B cell (primary cell): ENCODE measurements at places on chromosomes 16 and 17. TPM values are rescaled to one million over a fixed set of nuclear protein-coding genes. Genes with fewer than 3 reads are reported as not detected.

Gene MBTD1
- total RNA-seq = 39.7 and 44.7 TPM in 2 replicates

Gene ADGRG1
- 0.20 and 0.78 TPM in 2 replicates for total RNA-seq

Gene CHST5
- total RNA-seq = 0.56 and 0.99 TPM in 2 replicates

Gene RAPGEFL1
- 5.4 and 5.6 TPM in 2 replicates for total RNA-seq

DNA sequence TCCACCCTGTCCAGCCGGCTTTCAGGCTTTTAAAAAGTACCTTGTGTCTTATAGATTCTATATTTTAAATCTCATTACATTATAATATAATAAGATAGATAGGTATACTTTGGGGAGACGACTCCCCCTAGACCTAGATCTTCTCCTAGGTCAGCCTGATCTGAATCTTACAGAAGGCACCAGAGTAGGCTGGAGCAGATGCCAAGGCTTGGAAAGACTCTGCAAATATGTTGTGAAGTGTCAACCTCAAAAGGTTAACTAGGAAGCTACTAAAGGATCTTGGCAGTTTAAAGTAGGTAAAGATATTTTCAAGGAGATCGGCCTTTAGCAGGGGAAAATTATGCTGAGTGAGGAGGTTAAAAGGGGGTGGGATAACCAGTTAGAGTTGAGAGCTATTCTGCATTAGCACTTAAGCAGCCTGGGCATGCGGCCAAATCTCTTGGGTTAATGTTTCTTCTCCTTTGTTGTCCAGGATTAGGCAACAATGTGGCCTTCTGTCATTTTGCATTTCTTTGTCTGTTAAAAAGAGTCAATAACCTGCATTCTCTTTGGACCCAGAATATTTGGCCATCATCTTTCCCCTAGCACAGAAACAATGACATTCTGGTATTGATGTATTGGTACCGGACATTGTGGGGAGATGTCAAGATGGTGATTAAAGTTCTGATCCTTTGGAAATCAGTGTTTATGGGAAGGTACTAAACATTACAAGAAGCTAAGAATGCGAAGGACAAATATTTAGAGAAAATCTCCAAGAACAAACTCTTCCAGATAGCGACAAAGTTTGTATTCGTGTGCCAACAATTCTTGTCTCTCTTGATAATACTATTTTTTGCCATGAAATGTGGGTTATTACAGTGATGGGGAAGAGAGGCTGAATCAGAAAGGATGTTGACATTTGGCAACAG is 51.2 kb upstream of the DHX40 start:
- H3K4me3 ChIP-seq = no peak overlapping the region
- H3K27me3 ChIP-seq = no peaks in the 10 kb centered on the region
- no peaks in the 10 kb centered on the region for H3K4me1 ChIP-seq
- DNase-seq = no peak
- no peaks in the 10 kb centered on the region for H3K36me3 ChIP-seq
- H3K27ac ChIP-seq = no peak overlapping the region

DNA sequence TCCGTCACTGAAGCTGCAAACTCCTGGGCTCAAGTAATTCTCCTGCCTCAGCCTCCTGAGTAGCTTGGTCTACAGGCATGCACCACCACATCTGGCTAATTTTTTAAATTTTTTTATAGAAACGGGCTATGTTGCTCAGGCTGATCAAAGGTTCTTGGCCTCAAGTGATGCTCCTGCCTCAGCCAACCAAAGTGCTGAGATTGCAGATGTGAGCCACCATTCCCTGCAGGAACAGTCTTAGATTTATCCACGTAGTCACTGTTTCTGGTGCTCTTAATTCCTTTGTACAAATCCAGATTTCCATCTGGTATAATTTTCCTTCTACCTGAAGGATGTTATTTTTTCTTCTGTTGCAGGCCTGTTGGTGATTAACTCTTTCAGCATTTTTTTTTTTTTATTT is 13.0 kb downstream of the SLC26A11 start:
- DNase-seq = no peak
- H3K27ac ChIP-seq = no peak overlapping the region
- no peaks in the 10 kb centered on the region for H3K27me3 ChIP-seq
- no peaks in the 10 kb centered on the region for H3K36me3 ChIP-seq
- no peak overlapping the region for H3K4me3 ChIP-seq

- H3K27ac ChIP-seq = no peak overlapping the region
- no peaks in the 10 kb centered on the region for H3K36me3 ChIP-seq
These were observed 22.5 kb upstream of the DYNLL2 start for GRCh38 chr17:58060596-58061191.

GRCh38 chr17:64457156-64457555 is 8.2 kb downstream of the MILR1 start:
- no peaks in the 10 kb centered on the region for H3K27me3 ChIP-seq
- peaks cover 33% of the 10 kb centered on the region for H3K36me3 ChIP-seq
- H3K4me1 ChIP-seq = peaks cover 54% of the 10 kb centered on the region
- peak; percentile 16 for DNase-seq
- H3K27ac ChIP-seq = peak overlapping the region; percentile 68

- DNase-seq = no peak
- no peaks in the 10 kb centered on the region for H3K27me3 ChIP-seq
- H3K27ac ChIP-seq = no peak overlapping the region
These were observed 74.7 kb upstream of the GNAO1 start for GRCh38 chr16:56116577-56116964.

- H3K27ac ChIP-seq = no peak overlapping the region
- no peaks in the 10 kb centered on the region for H3K36me3 ChIP-seq
- no peaks in the 10 kb centered on the region for H3K4me1 ChIP-seq
- H3K4me3 ChIP-seq = no peak overlapping the region
- H3K27me3 ChIP-seq = no peaks in the 10 kb centered on the region
These were observed 86.0 kb upstream of the KIF2B start for GRCh38 chr17:53736516-53737240.

DNA sequence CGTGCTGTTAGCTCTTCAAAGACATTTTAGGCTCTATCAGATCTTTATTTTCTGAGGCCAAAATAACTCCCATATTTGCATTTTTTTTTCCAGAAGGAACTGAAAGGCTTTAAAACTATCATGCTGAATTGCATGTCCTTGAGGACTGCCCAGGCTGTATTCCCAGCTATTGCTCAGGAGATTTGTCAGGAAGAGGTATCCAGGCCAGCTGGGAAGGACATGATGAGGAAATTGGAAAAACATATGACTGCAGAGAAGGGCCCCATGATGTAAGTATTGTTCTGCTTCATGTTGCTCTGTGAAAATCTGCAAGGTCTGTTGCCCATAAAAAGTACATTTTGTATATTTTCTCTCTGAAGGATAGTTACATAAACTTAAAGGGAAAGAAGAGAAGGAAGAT is 5.7 kb downstream of the CDC6 start:
- H3K4me3 ChIP-seq = no peak overlapping the region
- no peaks in the 10 kb centered on the region for H3K36me3 ChIP-seq
- no peaks in the 10 kb centered on the region for H3K4me1 ChIP-seq
- H3K27me3 ChIP-seq = no peaks in the 10 kb centered on the region
- H3K27ac ChIP-seq = no peak overlapping the region

DNA sequence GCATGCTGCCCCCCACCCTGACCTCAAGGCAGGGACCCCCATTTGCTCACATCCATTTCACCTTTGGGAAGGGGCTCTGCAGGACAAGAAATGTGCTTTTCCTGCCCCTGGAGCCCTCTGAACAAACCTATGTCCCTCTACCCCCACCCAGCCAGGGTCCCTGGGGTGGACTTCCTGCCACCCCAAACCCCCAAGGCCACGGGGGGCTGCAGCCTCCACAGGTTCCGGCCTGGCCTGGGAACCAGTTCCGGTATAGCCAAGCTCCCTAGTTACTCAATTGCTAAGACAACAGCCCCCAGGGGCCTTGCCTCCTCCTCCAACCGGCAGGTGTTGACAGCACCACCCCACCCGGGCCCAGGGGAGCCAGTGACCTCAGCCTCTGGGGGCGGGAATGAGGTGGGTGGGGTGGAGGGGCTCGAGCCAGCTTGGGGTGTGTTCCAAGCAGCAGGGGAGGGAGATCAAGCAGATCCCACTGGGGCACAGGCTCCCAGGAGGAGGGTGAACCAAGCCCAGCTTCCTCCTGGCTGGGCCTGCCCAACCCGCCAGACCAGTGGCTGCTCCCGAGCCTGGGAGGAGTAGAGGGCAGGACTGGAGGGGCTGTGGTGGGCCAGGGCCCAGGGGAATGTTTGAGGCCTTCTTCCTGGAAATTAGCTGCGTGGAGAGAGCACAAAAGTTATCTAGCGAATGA is 6.6 kb downstream of the PNMT start:
- peak; percentile 54 for DNase-seq
- no peak overlapping the region for H3K4me3 ChIP-seq
- H3K27ac ChIP-seq = peak overlapping the region; percentile 65
- peaks cover 70% of the 10 kb centered on the region for H3K4me1 ChIP-seq
- H3K36me3 ChIP-seq = peaks cover 5% of the 10 kb centered on the region
- no peaks in the 10 kb centered on the region for H3K27me3 ChIP-seq

DNA sequence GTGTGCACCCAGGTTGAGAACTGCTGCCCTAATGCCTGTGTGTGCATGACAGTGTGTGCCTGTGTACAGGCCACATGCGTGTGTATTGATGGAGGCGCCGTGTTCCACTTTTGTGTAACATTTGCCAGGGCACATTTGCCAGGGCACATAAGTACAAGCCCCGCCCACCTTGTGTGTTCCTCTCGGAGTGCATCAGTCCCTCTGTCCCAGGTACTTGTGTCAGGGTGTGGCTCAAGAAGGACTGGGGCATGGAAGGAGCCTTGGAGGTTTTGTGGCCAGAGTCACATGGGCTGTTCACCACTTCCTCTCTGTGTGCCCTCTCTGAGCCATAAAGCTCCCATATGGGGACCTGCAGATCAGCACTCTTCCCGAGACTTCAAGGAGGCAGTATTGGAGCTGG is 73.9 kb downstream of the MRM1 start:
- DNase-seq = no peak
- H3K4me1 ChIP-seq = no peaks in the 10 kb centered on the region
- H3K27ac ChIP-seq = no peak overlapping the region
- H3K27me3 ChIP-seq = no peaks in the 10 kb centered on the region

- DNase-seq = no peak
- no peak overlapping the region for H3K27ac ChIP-seq
- no peaks in the 10 kb centered on the region for H3K36me3 ChIP-seq
These were observed 4.1 kb upstream of the WDR24 start for GRCh38 chr16:694187-694862.

DNA sequence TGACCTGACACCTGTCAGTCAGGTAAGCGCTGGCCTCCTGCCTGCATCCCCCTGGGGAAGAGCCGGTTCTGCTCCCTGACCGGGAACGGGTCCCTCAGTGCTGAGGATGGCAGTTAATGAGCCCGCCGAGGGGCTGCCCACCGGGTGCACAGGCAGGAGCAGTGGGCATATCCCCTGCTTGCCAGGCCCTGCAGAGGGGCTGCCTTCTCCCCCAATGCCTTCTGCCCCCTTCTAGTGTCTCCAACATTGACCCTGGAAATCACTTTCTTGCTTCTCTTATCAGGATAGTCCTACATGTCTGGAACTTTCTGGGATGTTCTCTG is 388.5 kb downstream of the SEC14L1 start:
- H3K4me1 ChIP-seq = peaks cover 14% of the 10 kb centered on the region
- no peak for DNase-seq
- no peak overlapping the region for H3K27ac ChIP-seq
- no peaks in the 10 kb centered on the region for H3K36me3 ChIP-seq

GRCh38 chr16:28532940-28533647 is 5.7 kb downstream of the NUPR1 start:
- no peaks in the 10 kb centered on the region for H3K36me3 ChIP-seq
- H3K27me3 ChIP-seq = no peaks in the 10 kb centered on the region
- no peak overlapping the region for H3K4me3 ChIP-seq
- no peak for DNase-seq
- H3K4me1 ChIP-seq = no peaks in the 10 kb centered on the region

DNA sequence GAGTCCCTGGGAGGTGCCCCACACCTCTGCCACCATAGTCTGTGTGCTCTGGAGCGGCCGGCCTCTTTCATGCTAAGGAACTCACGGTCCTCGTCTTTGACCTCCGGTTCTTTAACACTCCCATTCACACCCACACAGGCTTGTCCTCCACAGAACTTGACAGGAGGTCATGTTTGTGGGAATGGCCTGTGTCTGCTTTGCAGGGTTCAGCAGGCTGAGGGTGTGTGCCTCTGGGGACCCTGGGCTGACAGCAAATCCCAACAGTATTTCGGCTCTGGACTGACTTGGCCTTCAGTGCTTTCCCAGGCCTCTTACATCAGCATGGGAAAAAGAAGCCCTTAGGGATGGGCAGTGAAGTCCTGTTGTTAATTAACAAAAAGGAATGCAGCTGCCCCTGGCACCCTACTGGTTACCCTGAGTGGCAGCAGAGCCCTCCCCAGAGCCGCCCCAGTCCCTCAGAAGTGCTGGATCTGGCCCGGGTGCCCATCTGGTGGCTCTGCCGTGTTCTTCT is 35.4 kb upstream of the ADORA2B start:
- no peak for DNase-seq
- H3K36me3 ChIP-seq = no peaks in the 10 kb centered on the region
- no peak overlapping the region for H3K4me3 ChIP-seq
- H3K27ac ChIP-seq = no peak overlapping the region
- H3K4me1 ChIP-seq = no peaks in the 10 kb centered on the region

- H3K27ac ChIP-seq = no peak overlapping the region
- H3K4me1 ChIP-seq = peaks cover 8% of the 10 kb centered on the region
- no peak for DNase-seq
- no peak overlapping the region for H3K4me3 ChIP-seq
- H3K27me3 ChIP-seq = no peaks in the 10 kb centered on the region
These were observed 101.2 kb downstream of the PHKB start for GRCh38 chr16:47562366-47562765.

DNA sequence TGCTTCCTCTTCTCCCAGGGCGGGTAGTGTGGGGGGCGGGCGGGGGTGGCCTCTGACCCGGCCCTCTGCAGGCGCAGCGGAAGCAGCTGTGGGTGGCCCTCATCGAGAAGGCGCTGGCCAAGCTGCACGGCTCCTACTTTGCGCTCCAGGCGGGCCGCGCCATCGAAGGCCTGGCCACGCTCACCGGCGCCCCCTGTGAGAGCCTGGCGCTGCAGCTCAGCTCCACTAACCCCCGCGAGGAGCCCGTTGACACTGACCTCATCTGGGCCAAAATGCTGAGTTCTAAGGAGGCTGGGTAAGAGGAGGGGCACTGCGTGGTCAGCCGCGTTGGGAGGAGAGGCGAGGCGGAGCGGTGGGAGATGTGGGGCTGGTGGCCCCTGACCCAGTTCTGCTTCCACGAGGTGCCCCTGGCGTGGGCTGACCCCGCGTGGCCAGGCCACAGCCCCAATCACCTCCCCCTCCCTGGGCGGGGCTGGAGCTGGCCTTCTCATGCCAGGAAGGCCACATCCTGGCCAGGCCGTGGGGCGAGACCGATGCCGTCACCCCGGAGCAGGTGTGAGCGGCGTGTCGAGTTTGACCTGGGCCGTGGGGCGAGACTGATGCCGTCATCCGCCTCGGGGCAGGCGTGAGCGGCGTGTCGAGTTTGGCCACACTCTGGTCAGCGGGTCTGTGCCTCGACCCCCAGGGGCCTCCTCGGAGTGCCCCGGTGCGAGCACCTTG is 10.5 kb upstream of the PRR35 start:
- no peak overlapping the region for H3K4me3 ChIP-seq

GRCh38 chr17:82615084-82616020 is 32.9 kb downstream of the WDR45B start:
- H3K27ac ChIP-seq = no peak overlapping the region
- H3K27me3 ChIP-seq = no peaks in the 10 kb centered on the region
- no peak for DNase-seq
- H3K4me3 ChIP-seq = no peak overlapping the region
- no peaks in the 10 kb centered on the region for H3K36me3 ChIP-seq
- H3K4me1 ChIP-seq = no peaks in the 10 kb centered on the region
